Fibroblast of pulmonary artery (primary cell): ENCODE measurements at places on chromosomes 11 and 22.

- no peak for DNase-seq
Measured at GRCh38 chr11:927871-928270, 2.2 kb downstream of the AP2A2 start.

DNA sequence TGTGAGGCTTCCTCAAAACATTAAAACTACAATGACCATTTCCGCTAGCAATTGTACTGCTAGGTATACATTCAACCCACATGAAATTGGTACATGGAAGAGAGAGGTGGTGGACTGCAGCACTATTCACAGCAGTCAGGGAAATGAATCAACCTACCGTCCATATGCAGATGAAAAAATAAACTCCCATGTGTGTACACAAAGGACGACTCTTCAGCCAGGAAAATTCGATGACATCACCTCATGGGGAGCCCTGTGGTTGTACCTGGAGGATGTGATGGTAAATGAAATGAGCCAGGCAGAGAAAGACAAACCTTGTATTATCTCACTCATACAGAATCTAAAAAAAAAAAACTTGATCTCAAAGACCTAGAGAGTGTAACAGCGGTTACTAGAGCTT is 23.3 kb downstream of the RFPL3 start:
- no peak for DNase-seq

DNA sequence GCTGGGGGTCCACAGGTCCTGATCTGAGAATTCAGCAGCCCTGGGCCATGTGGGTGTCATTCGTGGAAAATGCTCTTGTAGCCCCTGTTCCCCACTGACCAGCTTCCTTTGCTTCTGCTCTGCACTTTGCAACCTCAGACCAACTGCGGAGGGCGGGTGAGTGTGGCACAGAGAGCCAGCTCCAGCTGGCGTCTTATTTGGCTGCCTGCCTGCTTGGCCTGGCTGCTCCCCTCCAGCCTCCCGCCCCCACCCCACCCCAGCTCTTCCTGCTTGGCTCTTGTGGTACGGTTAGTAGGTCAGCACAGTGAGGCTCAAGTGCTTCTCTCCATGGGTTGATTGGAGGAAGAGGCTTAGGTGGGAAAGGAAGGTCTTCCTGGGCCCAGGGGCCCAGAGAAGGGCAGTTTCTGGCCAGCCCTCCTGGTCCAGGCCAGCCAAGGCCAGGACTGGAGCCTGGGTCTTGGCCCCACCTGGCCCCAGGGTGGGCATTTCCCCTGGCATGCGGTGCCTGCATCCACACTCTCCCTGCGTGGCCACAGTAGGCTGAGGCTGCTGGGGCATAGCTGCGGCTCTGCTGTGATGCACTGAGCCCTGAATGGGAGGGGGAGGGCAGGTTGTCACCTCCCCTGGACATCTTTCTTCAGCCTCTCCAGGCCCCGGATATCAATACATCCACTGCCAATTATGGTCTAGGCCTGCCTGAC is 26.5 kb downstream of the MYO7A start:
- DNase-seq: no peak

GRCh38 chr11:34234086-34234740 is 123.6 kb downstream of the ABTB2 start:
- DNase-seq: peak; percentile 75

- DNase-seq: peak; percentile 82
Measured at GRCh38 chr22:26770624-26771023, 113.2 kb downstream of the MIAT start.

GRCh38 chr11:119012629-119013170 is 5.4 kb downstream of the RPS25 start:
- no peak for DNase-seq

GRCh38 chr11:69919659-69920344 is 100.6 kb upstream of the FGF3 start:
- no peak for DNase-seq

- no peak for DNase-seq
Measured at GRCh38 chr11:61744609-61745156, 7.8 kb upstream of the MYRF start.

DNA sequence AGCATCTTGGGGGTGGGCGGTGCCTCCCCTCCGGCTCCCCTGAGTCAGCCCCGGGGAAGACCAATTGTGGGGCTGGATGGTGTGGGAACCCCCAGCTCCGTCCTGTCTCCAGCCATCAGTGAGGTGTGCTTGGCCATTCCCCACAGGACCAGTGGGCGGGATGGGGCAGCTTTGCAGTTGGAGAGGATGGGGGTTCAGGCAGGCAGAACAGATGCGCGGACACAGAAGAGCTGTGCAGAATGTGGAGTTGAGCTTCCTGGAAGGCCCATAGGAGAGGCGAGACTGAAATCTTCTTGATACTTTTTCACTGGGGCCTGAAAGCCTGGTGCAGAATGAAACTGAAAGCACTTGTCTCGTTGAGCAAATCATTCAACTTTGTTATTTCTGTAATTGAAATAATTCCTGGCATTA is 23.8 kb downstream of the PARVB start:
- no peak for DNase-seq

GRCh38 chr11:111135778-111136570 is 109.6 kb upstream of the POU2AF2 start:
- no peak for DNase-seq

DNA sequence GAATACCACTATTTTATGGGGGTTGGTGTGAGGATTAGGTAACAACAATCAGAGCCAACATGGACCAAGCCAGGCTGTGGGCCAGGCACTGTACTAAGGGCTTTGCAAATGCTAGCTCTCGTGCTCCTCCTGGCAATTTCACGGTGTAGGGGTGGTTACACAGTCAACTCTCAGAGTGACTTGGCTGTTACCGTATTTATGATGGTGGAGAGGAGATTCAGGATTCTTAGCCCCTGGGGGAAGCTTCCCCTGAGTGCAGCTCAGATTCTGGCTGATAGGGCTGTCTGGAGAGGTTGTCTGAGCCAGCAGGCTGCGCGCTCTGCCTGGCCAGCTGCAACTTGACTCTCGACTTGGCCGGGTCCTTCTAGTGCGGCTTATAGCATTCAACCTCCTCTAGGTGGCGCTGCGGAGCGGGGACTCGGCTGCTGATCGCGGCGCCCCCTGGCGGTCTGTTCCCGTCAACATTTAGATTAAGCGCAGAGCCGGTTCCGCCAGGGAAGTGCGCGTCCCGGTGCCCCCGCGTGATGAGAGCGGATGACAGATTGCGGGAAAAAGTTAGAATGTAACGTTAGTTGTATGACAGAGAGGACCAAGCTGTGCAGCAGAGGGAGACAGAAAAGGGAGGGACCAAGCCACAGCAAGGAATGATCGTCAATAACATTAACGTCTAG is 4.5 kb upstream of the NCF4 start:
- DNase-seq: peak; percentile 87

DNA sequence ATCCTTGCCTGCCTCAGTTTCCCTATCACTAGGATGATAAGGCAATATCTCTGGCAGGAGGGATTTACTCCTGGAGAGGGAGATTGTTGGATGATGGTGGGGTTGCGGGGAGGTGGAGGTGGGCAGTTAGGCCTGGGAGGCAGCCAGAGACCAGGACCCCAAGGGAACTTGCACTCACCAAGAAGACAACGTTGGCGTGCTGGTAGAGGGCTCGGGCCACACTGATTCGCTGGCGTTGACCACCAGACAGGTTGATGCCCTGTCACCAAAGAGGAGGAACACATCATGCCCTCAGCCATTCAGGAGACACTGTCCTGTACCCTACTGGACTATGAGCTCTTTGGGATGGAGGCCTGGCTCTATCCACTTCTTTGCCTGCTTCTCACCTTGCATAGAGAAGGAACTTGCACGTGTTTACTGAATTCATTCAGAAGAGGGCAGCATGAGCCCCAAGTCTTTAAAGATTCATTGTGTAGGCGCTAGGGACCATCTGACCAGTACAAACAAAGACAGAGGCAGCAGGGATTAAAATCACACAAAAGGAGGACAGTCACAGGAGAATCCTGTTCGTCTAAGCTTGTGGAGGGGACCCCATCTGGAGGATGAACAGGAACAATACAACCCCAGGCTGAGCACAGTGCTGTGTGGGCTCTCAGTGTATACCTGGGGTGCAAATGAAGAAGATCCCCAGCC is 24.2 kb upstream of the KCNJ11 start:
- DNase-seq: no peak

GRCh38 chr11:25938952-25939351 is 393.0 kb upstream of the ANO3 start:
- no peak for DNase-seq

- DNase-seq: no peak
Measured at GRCh38 chr22:48316257-48317250, 1511.1 kb downstream of the BRD1 start.

GRCh38 chr11:86553265-86553664 is 119.2 kb downstream of the ME3 start:
- no peak for DNase-seq

DNA sequence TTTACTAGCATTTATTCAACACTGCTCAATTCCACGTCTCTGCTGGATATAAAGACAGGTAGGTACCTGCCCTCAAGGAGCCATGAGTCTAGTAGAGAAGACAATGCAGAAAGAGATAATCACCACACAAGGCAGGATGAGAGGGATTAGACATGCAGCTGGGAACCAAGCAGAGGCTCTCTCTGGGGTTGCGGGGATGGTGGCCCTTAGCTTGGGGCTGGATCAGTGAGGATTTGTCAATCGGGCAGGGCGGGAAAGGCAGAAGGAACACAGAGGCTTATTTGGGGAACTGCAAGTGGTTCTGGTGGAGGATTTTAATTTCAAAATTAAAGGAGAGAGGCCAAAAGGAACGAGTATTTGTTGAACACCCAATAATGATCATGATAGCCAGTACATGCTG is 8.5 kb upstream of the DMC1 start:
- DNase-seq: no peak

- no peak for DNase-seq
Measured at GRCh38 chr11:16292167-16292859, 64.0 kb downstream of the SOX6 start.

- DNase-seq: no peak
Measured at GRCh38 chr11:64040684-64041322, 5.1 kb downstream of the FLRT1 start.

DNA sequence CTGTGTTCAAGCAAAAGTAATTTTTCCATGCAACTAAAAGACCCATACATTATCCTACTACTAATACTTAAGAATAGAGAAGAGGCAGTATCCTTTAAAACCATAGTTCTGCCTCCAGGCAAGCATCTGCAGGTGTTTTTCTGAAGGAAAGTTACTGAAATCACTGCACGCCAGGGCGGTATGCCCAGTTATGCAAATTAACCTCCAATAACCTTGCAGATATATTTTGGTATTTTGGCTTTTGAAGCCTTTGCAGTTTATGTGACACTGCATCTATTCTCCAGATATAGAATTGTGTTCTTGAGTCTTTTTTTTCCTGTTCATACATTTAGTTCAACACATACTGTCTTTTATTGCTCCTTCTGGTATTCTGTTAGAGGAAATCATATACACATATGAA is 346.2 kb upstream of the PDGFD start:
- no peak for DNase-seq

GRCh38 chr11:119266063-119266462 is 50.9 kb downstream of the MCAM start:
- DNase-seq: no peak

- peak; percentile 35 for DNase-seq
Measured at GRCh38 chr11:110472858-110473257, 43.1 kb downstream of the FDX1 start.

DNA sequence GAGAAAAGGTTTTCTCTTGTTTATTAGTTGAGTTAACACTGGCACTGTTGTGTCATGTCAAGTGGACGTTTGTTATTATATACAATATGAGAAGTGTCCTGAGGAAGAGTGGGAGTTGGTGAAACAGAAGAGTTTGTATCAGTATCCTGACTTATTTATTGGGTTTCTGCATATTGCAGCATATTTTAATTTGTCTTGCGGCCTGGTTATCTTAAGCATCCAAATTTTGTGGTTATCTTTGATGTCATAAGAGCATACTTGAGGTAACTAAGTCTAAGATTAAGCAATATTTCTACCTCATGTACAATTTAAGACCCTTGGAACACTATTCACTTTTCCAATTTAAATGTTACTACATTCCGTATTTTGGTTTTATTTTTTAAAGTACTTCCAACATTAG is 103.5 kb downstream of the DDX10 start:
- DNase-seq: peak; percentile 60

GRCh38 chr11:127926721-127927120 is 660.6 kb downstream of the ETS1 start:
- DNase-seq: no peak

GRCh38 chr11:61960532-61960931 is 6.9 kb downstream of the FTH1 start:
- DNase-seq: no peak

- DNase-seq: no peak
Measured at GRCh38 chr11:75205564-75206020, 35.0 kb upstream of the TPBGL start.

GRCh38 chr11:10478066-10478465 is 23.0 kb downstream of the AMPD3 start:
- DNase-seq: no peak

DNA sequence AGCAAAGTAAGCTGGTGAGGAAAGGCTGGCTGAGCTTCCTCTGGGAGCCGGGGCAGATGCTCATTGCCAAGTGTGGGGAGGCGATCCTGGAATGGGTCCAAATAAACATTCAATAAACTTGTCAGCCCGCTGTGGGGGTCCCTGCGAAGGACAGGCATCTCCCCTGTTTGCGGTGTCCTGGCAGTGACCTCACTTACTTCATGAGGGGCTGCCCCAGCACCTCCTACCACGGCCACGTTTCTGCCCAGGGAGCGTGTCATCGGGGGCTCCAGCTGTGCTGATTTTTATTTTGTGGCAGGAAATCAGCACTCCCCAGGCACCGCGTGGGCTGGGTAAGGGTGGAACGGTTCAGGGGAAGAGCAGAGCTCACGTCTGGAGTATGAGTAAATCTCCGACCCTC is 493.9 kb upstream of the B3GAT1 start:
- DNase-seq: no peak

- DNase-seq: no peak
Measured at GRCh38 chr11:93801366-93801765, 17.3 kb downstream of the MED17 start.

- peak; percentile 4 for DNase-seq
Measured at GRCh38 chr11:96361778-96362177, 18.8 kb upstream of the MAML2 start.

- DNase-seq: no peak
Measured at GRCh38 chr11:78972177-78972576, 397.5 kb upstream of the NARS2 start.

GRCh38 chr22:33699176-33699575 is 221.1 kb downstream of the LARGE1 start:
- no peak for DNase-seq

- peak; percentile 52 for DNase-seq
Measured at GRCh38 chr11:106231591-106231990, 154.1 kb downstream of the AASDHPPT start.
